LHCN-M2 (cell line): ENCODE measurements at places on chromosomes 2 and 18.

GRCh38 chr2:163593982-163594381 lies 141.8 kb downstream of the FIGN start:
- DNase-seq = no peak

GRCh38 chr18:47286776-47287410 lies 35.4 kb upstream of the SKOR2 start:
- no peak for DNase-seq

DNA sequence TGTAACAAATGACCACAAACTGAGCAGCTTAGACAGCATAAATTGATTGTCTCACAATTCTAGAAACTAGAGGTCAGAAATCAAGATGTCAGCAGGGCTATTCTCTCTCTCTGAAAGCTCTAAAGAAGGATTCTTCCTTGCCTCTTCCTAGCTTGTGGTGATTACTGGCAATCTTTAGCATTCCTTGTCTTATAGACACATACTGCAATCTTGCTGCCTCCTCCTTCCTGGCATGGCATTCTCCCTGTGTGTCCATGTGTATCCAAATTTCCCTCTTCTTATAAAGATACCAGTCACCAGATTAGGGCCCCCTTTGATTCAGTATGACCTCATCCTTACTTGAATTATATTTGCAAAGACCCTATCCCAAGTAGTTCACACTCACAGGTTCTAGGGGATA lies 2.3 kb downstream of the ASB3 start:
- DNase-seq = no peak

DNA sequence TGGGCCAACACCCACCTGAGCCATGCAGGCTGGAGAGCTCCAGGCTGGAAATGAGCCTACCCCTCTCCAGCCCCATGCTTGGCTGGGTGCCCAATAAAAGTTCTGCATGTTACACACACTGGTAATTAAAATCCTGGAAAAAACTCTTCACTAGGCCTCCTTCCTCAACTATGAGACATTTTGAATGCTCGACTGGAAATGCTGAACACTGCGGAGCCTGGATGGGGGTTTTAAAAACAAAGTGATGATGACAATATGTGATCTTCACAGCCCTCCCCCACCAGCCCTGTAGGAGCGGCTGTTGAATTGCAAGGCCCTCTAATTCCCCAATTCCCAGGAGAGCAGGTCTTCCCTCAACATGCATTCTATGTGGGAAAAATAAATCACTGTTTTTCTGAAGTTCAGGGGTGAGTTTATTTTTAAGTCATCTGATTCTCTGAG lies 179.2 kb downstream of the TTC32 start:
- DNase-seq = peak; percentile 15

DNA sequence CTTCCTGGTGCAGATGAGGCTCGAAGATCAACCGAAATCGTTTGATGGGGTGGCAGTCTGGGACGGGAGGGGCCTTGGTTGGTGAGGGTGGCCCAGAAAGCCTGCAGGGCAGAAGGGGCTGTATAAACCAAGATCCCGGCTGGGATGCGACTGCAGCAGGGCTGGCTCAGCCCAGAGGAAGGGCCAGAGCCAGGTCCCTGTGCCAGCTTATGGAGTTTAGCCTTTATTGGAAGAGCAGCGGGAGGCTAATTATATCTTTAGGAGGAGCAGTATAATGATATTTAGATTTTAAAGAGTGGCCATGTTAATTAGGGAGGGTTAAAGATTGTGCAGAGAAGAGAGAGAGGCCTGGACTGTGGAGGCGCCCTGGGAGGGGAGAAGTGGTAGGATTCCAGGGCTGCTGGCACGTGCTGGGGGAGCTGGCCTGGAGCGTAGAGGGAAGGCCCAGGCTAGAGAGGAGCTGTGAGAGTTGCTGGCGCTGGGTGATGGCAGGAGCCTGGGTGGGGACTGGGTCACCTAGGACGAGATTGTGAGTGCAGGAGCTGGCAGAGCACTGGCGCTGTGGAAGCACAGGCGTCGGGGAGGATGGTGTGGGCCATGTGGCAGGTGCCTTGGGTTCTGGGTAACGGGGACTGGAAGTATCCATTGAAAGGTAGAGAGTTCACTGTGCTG lies 25.1 kb downstream of the TRAF3IP1 start:
- no peak for DNase-seq

GRCh38 chr2:128347701-128348539 lies 29.3 kb upstream of the HS6ST1 start:
- DNase-seq = no peak

DNA sequence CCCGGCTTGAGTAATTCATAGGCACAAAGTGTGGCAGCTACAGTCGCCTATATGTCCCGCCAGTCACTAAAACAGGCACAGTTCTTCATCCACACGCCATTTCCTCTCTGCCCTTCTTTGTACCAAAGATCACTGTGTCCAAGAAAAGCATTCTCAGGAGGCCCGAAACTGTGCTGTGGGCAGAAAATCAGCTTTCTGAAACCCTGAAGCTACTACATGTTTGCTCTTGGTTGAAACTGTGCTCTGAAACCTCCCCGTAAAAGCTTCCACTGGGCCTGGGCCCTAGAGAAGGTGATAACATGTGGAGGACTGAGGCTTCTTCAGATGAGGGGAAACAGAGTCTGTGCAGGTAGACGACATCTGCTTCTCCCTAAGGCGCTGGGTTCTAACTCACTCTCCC lies 75.6 kb upstream of the ID2 start:
- DNase-seq = no peak

GRCh38 chr2:232328032-232328422 lies 50.5 kb upstream of the ALPP start:
- no peak for DNase-seq

DNA sequence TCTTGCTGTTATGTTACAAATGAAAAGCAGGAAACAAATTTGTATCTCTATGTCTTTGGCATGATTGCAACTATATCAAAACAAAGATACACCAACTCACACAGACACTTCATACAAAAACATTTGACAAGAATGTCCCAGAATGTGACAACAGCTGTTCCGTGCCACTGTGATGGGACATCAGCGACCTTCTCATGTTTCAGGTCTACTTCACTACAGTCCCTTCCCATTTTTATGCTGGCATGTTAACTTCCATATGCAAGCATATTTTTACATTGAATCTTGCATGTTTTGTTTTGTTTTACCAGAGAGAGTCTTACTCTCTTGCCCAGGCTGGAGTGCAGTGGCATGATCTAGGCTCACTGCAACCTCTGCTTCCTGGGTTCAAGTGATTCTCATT lies 71.2 kb downstream of the STK25 start:
- no peak for DNase-seq
